Activated CD4-positive, CD25-positive, alpha-beta regulatory T cell (primary cell): ENCODE measurements at places on chromosomes 3 and 15.

DNA sequence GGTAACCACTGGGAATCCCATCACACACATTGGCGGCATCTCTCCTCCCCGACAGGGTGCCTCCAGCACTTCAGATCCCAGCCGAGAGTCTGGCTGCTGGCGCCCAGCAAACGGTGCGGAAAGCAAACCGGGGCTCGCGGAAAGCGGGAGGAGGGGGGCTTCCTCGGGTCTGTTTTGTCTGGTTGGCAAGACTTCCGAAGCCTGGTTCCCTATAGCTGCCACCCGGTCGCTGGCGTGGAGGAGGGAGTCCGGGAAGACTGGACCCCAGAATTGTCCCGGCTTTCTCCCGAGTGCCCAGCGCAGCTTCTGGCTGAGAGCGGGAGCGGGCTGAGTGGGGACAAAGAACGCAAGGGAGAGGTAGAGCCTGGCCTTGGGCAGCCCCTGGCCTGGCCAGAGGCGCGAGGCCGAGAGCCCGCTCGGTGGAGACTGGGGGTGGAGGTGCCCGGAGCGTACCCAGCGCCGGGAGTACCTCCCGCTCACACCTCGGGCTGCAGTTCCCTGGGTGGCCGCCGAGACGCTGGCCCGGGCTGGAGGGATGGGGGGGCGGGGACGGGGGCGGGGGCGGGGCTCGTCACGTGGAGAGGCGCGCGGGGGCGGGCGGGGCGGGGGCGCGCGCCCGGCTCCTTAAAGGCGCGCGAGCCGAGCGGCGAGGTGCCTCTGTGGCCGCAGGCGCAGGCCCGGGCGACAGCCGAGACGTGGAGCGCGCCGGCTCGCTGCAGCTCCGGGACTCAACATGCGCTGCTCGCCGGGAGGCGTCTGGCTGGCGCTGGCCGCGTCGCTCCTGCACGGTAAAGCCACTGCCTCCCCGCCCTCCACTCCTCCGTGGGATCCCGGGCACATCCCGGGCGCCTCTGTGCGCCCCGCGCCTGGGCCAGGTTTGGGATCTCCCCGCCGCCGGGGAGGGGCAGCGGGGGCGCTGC, at the start of gene CHRNA7:
Gene CHRNA7 (plus strand): TSS at position 654 of the 920 bp plus-strand sequence. CDS start 80 bp downstream, at position 734.
- DNase-seq: no peak

DNA sequence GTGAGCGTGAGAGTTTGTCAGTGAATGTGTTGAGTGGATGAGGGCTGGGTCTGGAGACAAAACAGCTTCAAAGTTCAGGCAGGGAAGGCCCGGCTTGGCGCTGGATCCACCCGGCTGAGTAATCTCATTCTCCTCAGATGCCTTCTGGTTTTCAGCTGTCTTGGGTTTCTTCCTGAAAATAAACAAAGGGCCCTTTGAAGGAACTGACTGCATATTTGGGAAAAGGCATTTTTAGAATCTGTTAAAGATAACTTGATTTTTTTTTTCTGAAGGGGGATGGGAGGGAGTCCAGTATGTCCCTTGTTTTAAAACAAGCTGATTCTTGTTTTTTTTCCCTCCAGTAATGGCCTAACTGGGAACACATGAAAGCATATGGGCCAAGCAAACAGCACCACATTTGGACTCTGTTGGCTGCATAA, 86.4 kb downstream of the TIGIT start:
- no peak for DNase-seq

DNA sequence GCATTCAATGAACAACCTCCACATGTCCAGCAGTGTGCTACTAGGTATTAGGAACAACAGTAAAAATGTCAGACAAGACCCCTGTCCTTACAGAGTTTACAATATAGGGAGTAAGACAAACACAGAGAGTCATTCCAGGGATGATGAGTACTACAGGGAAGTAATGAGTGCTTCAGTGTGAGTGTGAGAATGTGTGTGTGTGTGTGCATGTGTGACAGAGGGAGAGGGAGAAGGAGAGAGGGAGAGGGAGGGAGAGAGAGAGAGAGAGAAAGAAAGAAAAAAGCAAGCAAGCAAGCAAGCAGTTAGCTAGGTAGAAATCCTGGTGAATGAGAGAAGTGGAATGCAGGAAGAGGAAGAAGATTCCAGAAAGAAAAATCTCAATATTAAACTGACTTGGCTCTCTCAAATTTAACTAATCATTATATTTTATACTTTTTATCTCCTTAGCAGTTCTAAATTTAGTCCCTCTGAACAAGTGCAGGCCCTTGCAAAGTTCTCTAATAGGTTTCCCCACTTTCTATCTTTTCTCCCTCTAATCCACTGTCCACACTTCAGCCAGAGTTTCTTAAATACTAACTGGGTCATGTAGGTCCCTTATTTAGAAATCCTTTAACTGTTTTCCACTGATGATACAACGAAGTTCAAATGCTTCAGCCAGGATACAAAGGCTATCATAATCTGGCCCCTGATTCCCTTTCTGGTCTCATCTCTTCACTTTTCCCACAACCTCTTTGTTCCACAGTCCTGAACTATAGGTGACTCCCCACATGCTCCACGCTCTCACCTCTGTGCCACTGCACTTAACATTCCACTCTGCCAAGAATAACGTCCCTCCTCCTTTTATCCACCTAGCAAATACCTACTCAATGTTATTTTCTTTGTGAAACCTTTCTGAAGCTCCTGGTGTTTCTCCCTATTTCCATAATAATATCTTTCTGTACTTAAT, 10.3 kb downstream of the DCBLD2 start:
- DNase-seq: no peak

GRCh38 chr3:146277953-146278631, 27.2 kb upstream of the PLSCR4 start:
- no peak for DNase-seq

DNA sequence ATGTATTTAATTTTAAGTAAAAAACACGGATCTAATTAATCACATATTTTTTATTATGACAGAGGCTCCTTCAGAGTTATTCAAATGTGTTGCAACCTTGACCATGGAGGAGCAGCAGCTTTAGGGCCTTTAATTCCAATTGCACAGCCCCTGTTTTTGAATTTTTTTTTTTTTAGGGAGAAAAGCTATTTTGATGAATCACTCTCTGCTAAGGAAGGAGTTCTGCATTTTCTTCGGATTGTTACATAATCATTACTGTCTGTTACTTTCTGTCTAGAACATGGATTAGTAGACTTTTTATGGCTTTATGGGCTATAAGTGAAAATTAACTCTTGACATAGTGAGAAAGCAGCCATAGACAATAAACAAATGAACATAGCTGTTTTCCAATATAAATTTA, 90.8 kb downstream of the MCTP2 start:
- no peak for DNase-seq

GRCh38 chr3:37297459-37297858, 123.1 kb upstream of the LRRFIP2 start:
- DNase-seq: no peak

DNA sequence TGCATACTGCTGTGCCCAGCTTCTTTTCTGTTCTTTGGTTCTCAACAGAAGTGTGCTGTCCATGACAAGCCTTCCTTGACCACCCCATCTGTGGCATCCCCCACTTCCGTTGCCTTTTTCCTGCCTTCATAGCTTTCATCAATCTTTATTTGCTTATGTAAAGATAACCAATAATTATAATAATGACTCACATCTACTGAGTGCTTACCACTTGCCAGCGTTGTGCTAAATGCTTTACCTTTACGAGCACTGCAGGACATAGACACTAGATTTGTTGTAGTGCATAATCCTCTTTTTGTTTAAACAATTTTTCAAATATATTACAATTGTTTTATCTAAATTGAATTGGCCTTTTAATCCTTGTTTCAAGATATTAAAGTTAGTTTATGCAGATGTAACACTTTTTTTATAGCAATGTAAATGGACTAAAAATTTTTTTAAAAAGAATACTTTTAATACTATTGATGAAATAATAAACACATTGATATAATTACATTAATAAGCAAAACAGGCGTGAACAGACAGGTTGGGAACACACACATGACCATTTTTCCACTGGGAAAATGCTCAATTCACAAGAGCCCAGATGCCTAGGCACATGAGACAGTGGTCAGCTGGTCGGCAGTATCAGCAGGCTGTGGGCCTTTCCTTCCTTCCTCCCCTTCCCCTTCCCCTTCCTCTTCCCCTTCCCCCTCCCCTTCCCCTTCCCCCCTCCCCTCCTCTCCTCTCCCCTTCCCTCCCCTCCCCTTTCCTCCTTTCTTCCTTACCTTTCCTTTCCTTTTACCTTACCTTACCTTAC, 42.5 kb downstream of the TRAK1 start:
- DNase-seq: no peak

- no peak for DNase-seq
These were observed 4.2 kb downstream of the SLC25A20 start for GRCh38 chr3:48894516-48894915.

- no peak for DNase-seq
These were observed 27.2 kb upstream of the UBE2Q2 start for GRCh38 chr15:75815811-75816719.

DNA sequence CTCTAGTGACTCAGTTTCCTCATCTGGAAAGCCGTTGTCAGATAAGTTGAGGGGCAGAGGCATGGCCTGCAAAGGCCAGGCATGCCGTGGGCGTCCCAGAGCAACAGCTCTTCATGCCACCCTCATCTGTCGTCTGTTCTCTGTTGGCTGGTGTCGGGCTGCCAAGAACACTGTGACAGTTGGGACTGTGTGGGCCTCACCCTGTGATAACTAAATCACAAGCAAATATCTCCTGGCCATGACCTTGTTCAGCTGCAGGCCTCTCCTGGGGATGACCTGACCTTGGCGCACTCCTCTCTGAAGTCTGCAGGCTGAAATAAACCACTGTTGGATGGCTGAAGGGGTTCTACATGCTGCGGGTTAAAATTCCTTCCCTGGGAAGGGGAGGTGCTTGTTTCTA, 145.9 kb downstream of the SHQ1 start:
- no peak for DNase-seq

DNA sequence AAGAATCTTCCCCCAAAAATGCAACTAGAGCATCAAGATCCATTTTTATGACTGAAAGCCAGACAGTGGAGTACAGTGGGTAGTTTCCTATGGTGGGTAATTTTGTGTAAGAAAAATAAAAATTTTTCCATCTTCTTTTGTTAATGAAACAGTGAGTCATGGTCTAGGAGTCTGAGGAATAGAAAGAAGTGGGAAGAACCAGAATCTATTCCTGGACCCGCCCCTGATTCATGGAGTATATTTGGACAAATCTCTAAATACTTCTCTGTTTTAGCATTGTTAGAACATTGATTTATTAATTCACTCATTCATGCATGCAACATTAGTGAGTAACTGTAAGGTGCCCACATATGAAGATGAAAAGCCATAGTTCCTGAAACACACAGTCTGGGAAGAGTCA, 304.5 kb upstream of the GPR149 start:
- no peak for DNase-seq

GRCh38 chr15:92617549-92618520, 37.7 kb downstream of the FAM174B start:
- DNase-seq: no peak

DNA sequence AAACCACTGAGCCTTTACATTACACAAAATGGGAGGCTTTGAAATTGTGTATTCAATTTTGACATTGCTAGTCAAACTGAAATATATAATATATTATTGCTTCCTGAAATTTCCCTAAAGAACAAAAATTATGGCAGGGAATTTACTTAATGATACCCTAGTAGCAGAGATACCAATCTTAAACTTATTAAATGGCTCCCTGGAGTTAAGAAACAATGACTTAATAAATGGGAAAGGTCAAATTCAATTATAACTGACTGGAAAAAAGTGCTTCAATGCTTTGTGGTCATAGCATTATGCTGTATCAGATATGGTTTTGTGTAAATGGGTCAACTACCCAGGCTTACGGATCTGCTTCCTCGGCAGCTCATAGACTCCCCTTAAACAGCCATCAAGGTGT, 244.1 kb downstream of the CNTN3 start:
- DNase-seq: no peak

DNA sequence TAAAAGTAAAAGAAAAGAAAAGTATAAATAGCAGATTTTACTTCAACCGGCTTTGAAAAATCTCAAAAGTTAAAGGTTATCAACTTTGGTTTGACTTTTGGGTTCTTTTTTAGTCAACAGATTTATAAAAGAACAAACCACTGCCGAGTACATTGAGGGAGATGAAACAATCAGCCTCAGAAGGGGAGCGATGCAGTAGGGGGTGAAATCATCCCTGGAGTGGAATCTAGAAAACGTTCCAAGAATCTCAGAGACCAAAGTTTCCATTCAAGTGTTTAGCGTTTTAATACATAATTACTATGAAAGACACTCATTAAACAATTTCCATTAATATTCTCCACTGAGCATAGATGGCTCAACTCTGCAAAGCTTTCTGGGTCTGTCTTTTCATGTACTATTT, 745.5 kb downstream of the NR2F2 start:
- DNase-seq: no peak

GRCh38 chr3:141632779-141633374, 105.2 kb upstream of the RNF7 start:
- no peak for DNase-seq

GRCh38 chr15:81301815-81302399, 22.0 kb downstream of the STARD5 start:
- no peak for DNase-seq

GRCh38 chr3:179819379-179819778, 166.5 kb downstream of the USP13 start:
- no peak for DNase-seq

- no peak for DNase-seq
These were observed 3.5 kb downstream of the RPL22L1 start for GRCh38 chr3:170866499-170866898.

GRCh38 chr15:48394970-48395369, 63.7 kb downstream of the DUT start:
- DNase-seq: no peak

DNA sequence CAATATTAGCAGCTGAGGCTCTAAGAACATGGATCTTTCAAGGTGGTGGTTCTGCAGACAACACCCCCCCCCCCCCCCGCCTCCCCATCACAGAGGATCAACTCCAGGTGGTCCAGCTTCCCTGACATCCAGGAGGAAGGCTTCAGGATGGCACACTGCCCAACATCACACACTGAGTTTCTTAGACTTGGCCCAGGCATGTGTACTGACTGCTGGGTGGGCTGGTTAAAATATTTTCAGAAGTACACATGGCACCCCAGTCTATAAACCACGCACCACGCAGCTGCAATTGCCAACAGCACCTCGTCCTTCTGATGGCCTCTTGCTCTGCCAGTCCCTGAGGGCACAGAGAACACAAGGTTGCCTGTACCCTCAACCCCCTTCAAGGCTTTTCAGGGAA, 22.1 kb downstream of the SRPRB start:
- no peak for DNase-seq

GRCh38 chr3:146033950-146034349, 127.0 kb downstream of the PLOD2 start:
- no peak for DNase-seq

DNA sequence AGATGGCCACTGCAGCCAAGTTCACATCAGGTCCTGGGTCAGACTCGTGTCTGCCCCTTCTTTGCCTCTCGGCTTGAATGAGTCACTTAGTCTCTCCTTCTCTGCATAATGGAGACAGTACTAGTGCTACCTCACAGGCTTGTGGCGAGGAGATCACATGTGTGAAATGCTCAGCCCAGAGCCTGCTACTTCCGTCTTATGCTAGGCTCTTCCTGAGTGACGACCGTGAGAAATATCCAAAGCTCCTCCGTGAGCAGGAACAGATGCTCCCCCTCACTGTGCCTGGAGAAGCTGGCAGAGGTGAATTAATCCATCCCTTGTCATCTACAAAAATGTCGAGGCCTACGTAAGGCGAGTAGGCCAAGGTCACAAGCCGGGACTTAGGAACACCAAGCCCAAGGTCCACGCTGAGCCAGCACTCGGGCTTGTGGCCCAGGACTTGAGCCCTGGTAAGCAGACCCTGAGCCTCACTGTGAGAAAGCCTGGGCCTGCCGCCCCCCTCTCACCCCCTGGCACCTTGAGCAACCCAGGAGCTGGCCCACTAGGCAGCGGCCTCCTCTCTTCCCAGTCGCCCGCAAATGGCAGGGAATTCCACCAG, 17.9 kb downstream of the PAK6 start:
- no peak for DNase-seq
